Mesothelial cell of epicardium (in vitro differentiated cells): ENCODE measurements at places on chromosomes 6 and 20.
A peak's percentile ranks its signal among the peaks of the same experiment; 100 is the strongest.

DNA sequence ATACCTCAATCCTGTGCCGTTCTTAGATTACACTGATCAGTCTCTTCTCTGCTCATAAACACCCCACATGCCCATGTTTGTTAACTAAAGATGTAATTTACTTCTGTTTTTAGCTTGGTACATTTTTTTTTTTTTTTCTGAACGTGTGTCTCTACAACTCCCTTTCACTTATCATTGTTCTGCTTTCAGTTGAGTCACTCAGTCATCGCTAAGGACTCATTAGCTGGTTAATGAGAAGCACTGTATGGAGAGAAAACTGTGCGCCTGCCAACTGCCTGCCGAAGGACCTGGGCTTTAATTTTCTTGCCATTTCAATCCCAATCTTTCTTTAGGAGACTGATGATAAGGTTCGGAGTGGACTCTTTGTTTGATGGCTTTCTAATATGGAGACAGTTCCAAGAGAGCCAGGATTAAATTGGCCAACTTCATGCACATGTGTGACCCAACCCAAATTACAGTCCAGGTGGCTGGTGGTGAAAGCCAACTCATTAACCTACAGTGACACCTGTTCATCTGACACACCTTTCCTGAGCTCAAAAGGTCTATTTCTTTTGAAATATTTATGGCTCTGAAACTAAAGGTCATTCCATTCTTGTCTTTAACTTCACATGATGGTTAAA lies 334.1 kb downstream of the BCKDHB start:
- DNase-seq = no peak

- no peak for DNase-seq
These were observed 10.3 kb upstream of the MAS1 start for GRCh38 chr6:159880412-159880975.

GRCh38 chr6:10375391-10375969 lies 39.4 kb downstream of the TFAP2A start:
- no peak for DNase-seq

DNA sequence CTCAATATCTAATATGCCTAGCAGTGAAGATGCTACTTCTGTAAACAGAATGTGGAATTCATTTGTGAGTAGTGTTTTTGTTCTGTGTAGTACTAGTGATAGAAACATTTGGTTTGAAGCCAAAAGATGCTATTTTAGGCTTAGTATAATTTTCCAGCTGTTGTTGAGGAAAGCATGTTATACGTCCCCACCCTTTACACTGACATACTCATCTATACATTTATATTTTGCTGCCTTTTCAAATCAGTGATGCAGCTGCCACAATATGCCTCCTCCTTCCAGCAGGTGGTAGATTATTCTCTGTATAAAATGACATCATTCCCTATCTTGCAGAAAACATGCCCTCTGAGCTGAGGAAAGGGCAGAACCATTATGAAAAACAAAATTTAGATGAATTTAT lies 1217.6 kb upstream of the GJE1 start:
- DNase-seq = no peak

DNA sequence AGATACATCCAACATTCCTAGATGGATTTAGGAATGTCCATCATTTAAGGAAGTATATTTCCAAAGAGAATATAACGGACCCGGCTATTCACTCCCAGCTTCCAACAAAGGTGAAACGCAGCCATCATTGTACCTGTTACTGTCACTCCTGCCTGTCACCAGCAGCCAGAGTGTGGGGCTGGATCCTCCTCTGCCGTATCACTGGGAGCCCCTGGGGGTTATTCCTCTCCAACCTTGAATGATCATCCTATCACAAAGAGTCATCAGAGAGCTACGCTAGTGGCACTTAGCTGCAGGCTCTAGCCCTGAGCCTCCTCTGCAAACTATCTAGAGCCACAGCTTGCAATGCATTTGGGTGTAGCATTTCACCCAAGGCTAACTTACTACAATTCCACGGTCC lies 73.6 kb upstream of the NHSL1 start:
- no peak for DNase-seq

DNA sequence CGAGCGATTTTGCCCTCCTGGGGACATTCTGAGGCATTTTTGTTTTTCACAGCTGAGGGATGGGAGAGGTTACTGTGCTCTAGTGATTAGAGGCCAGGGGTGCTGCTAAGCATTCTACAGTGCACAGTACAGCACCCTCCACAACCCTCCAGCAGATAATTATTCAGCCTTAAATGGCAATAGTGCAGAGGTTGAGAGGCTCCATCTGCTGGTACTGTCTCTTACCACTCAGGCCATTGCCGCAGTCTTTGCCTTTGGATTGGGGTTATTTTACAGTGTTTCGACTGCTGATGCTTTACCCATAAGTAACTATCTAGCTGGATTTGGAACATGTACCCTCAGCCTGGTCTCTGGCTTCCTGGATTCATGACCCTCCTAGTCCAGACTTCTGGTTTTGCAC lies 705.3 kb downstream of the KIF16B start:
- DNase-seq = no peak

- DNase-seq = no peak
These were observed 7.0 kb downstream of the MUC21 start for GRCh38 chr6:30990422-30991086.

DNA sequence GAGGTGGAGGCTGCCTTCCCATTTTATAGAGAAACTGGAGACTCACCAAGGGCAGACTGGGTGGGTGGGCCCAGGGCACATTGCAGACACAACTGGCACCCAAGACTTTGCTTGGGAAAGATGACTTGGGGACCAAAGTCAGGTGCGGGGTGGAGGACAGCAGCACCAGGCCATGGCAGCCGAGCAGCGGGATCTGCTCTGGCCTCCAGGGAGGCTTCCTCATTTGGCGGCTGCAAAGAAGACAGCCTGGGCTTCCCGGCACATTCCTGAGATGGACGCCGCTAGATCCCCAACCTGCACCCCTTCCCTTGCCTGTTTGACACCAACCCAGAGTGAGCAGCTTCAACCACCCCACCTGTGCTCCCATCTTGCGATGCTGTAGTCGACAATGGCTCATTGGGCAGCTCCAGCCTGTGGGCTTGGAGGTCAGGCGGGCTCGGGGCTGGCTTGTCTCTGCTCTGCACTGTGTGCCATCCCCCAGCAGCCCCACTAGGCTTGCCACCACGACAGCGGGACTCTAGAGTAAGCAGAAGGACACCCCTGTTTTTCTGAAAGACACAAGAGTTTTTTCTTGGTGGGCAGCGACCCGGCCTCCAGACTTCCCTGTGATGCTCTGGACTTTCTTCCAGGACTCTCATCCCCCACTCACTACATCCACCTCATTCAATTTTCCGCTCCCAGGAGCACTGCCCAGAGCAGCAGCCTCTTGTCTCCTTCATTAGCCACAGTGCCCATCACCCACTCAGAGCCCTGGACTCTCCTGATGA lies 184.9 kb upstream of the CST7 start:
- DNase-seq = peak; percentile 31

GRCh38 chr20:33399924-33400323 lies 1.4 kb downstream of the CDK5RAP1 start:
- no peak for DNase-seq

- DNase-seq = peak; percentile 32
These were observed 112.0 kb upstream of the BEND6 start for GRCh38 chr6:56842686-56843475.

- DNase-seq = no peak
These were observed at the start of gene HLA-DQA1 for GRCh38 chr6:32637219-32637880. TSS of gene HLA-DQA1 (plus strand) at chr6:32637406. CDS start at chr6:32637459, 53 bp downstream.

- no peak for DNase-seq
These were observed 168.5 kb downstream of the CDC5L start for GRCh38 chr6:44556046-44556445.

DNA sequence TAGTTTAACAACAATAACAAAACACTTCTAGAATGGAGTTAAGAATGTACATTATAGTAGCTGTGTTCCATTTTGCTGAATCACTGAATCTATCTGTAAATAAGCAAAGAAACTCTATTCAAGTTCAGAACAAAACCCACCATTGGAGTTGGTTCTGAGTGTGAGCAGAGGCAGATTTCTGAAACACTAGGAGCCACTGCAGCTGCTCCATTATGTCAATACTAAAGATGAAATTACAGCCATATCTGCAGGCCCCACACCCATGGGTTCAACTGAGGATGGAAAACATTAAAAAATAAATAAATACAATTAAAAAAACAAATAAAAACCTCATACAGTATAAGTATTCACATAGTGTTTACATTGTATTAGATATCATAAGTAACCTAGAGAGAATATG lies 91.0 kb downstream of the REPS1 start:
- DNase-seq = no peak

DNA sequence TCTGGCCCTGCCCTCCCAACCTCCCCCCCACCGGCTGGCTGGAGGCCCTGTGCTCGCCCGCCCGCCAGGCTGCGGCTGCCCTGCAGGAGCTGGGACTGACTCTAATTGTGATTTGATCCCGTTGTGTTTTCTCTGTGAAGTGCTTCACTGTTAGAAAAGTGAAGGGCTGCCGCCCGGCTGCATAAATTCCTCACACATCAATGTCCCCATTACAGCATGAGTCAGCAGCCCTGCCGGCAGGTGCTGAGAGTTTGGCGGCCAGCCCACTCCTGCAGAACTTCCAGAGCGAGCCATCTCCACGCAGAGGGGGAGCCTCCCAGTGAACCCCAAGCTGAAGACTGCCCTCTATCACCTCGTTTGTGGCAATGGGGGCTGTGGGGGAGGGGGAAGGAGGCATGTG lies 137.9 kb downstream of the DLL1 start:
- DNase-seq = peak; percentile 59

- DNase-seq = no peak
These were observed 60.1 kb upstream of the BMP2 start for GRCh38 chr20:6707321-6707831.

DNA sequence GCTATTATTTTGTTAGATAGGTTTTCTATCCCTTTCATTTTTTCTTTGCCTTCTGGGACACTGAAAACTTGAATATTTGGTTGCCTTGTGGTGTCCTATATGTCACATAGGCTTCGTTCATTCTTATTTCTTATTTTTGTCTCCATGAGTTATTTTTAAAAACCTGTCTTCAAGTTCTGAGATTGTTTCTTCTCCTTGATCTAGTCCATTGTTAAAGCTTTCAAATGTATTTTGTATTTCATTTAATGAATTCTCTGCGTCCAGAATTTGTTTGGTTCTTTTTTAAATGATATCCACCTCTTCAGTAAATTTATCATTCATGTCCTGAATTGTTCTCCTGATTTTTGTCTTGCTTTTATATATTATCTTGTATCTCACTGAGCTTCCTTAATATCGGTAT lies 243.2 kb upstream of the BMP2 start:
- DNase-seq = no peak

- no peak for DNase-seq
These were observed 275.4 kb upstream of the TFAP2D start for GRCh38 chr6:50437901-50438300.

GRCh38 chr6:139371421-139372203 lies 2.8 kb downstream of the CITED2 start:
- DNase-seq = no peak

GRCh38 chr6:4948781-4949450 lies 54.9 kb downstream of the RPP40 start:
- DNase-seq = peak; percentile 21

DNA sequence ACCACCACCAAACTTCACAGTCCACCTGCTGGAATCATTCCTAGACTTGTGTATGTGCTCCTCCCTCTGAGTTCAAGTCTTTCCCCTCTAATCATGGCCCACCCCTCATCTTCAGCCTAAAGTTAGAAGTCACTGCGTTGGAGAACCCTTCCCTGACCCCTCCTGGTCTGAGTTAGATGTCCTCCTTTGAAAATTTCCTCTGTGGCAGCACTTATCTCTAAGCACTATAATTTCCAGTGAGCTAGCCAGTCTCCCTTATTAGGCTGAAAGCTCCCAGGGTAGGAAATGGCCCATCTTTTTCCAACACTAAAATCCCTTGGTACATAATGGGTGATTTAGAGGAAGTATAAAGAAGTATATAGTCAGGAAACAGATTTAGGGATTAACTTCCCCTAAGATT lies 63.2 kb downstream of the SESN1 start:
- no peak for DNase-seq

- DNase-seq = no peak
These were observed 201.5 kb upstream of the ECI2 start for GRCh38 chr6:4336778-4337442.

- no peak for DNase-seq
These were observed 5.9 kb downstream of the HCRTR2 start for GRCh38 chr6:55180258-55180657.

DNA sequence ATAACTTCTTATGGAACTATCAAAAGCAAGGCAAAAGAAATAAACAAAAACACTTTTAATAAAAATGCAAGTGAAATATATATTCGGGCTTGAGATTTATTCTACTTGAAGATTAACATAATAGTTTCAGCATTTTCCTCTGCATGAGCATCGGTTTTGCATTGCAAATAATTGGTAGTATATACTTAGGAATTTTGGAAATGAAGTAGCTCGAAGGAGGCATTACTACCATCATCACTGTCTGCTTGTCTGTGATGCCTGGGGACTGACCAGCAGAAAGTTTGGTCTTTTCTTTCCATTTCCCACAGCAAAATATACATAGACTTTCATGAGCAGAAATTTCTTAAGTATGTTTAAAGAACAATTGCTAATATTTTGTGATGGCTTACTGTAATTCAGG lies 570.7 kb downstream of the HTR1B start:
- DNase-seq = no peak
